ENCODE measurements at places on chromosomes 3 and 15.

GRCh38 chr3:195612075-195612800 lies 28.5 kb upstream of the APOD start:
- DNase-seq = no peak

DNA sequence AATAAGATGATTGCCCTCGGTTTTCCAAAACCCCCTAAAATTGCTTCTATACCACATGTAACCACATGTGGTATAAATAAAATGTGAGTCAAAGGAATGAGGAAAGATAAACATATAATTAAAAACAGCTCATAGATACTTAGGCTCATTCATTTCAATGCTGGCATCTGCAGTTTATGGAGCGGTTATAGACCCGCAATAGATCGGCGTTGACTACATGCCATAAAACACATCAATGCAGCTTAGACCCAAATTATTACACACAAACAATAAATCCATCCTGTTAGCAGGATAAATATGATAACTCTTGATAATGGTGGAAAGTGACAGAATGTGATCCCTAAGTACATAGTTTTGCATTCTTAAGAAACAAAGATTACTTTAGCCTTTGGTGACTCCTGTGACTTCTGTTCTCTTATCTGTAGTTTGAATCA lies 143.7 kb downstream of the NR2F2 start:
- DNase-seq = no peak

DNA sequence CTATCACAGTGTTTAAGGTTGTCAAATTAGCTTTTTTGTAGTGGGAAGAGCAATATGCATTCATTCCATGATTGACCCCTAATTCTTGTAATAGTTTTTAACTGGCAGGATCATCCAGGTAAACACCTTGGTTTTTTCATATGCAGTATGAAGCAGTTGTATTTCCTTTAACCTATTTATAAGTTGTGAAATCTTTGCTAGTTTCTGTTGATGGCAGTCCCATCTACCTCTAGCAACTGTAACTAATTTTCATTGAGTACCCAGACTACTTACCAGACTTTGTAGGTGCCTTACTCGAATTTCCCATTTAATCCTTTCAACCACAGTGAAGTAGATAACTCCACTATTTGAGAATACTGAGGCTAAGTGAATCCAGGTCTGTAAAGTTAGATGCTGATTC lies 6.1 kb downstream of the FXR1 start:
- no peak for DNase-seq

DNA sequence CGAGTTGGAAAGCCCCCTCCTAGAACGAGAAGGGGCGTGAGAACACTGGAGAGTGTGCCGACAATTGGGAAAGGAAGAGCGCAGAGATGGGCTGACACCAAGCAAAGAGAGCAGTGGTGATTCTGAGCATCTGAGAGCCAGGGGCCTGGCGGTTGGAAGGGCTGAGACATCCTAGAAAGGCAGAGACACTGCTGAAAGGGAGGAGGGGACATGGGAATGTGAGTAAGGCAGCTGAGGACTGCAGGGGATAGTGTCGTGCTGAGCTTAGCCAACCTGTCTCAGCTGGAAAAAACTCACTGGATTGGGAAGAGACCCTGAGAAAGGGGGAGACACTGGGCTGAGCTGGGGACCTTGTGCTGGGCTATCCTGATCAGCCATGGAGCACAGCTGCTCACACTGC lies 58.1 kb upstream of the SLC6A6 start:
- DNase-seq = no peak

GRCh38 chr3:46724424-46724823 lies 6.8 kb upstream of the PRSS50 start:
- no peak for DNase-seq

DNA sequence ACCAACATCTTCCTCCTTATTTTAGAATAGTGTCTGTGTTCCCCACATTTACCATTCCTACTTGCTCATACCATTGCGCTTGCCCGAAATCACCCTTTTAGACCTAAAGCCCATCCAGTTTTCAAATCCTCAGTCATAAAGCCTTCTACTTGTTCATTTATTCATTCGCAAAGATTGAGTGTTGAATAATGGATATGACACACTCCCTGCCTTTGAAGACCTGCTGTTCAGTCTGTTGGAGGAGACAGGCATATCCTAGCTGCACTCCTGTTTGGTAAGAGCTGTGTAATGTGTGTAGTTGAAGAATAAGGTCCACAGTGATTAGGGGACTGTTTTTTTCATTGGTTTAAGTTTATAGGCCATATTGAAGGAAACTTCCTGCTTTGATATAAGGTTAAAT lies 1.7 kb downstream of the CNOT10 start:
- no peak for DNase-seq

- no peak for DNase-seq
These were observed 133.8 kb downstream of the MOBP start for GRCh38 chr3:39601241-39601640.

All from A549 (cell line).